ENCODE measurements at places on chromosomes 7 and 10. TPM values are rescaled to one million over a fixed set of nuclear protein-coding genes. Genes with fewer than 3 reads are reported as not detected.

- no peak for DNase-seq
Measured at GRCh38 chr7:37918526-37918925, 1.9 kb upstream of the SFRP4 start.

GRCh38 chr7:105887569-105888189, 11.3 kb upstream of the ATXN7L1 start:
- no peak for DNase-seq

GRCh38 chr10:131149586-131149985, 161.9 kb downstream of the TCERG1L start:
- DNase-seq: no peak

- DNase-seq: peak; percentile 56
Measured at GRCh38 chr7:621572-622285, 102.1 kb upstream of the PDGFA start.

DNA sequence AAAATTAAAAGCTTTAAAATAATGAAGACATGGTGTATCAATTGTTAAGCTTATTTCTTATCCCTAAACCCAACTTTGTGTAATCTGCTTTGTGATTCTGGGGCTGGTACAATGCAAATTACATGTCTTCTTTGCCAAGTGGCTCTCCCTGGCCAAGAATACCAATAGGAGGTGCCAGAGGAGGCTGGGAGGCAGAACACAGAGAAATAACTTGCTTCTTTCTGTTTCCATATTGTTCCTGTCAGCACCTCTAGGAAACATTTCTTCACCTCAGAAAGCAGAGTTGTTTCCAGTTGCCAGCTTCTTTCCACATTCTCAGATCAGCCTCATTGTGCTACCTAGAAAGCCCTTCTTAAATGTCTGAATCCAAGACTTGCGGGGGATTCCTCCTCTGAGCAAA, 174.4 kb downstream of the MDFIC start:
- DNase-seq: no peak

DNA sequence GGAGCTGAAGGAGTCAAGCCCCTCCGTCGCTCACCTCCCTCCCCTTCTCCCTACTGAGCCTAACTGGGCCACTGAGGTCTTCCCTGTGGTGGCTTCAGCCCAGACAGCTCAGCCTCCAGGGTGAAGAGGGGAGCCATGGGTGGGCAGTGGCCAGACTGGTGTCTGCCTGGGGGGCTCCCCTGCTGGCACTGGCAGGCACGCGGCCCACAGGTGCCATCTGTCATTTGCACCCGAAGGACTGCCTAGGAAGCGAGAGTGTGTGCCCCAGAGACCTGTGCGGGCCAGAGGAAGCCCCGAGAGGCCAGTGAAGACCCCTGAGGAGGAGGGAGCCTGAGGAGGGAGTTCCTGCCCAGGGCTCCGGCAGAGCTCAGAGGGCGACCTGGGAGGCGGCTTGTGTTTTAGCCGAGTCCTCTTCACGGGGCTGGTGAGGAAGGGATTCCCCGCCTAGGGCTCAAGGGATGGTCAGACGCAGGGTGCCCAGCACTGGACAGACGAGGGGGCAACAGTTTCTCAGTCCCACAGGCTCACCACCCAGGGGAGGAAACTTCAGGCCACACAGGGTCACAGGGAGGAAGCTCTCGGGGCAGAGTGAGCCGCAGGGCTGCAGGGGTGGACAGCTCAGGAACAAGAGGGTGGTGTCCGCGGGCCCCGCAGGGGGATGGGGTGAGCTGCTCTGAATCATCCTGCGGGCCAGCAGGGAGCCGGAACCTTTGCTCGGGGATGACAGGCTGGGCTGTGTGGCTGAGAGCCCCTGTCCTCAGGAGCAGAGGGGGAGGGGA, 76.2 kb upstream of the PPP2R2D start:
- DNase-seq: no peak

PPP1R17 gene
- not detected for total RNA-seq

- DNase-seq: no peak
Measured at GRCh38 chr7:95595746-95596197, 544 bp downstream of the PDK4 start.

DNA sequence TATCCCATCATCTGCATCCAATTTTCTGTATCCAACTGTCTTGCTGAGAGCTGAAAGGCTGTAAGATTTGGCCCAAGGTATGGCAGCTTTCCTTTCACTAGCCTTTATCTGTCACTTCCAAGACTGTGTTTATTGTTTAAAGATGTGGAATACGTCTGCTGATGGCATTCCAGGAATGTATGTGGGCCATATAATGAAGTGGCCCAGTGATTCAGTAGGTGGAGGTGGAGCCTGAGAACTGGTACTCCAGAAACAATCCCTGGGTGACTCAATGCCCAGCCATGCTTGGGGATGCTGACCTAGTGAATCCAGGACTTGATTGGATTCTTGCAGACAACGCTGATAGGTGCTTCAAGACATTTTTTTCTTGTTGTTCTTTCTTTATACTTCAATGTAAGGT, 13.5 kb downstream of the NEUROD6 start:
- peak; percentile 55 for DNase-seq

GRCh38 chr10:45197816-45198485, 117.5 kb downstream of the OR13A1 start:
- no peak for DNase-seq

ATP6V1F gene
- 129 TPM for total RNA-seq

EPC1 gene
- total RNA-seq: 148 TPM

DNA sequence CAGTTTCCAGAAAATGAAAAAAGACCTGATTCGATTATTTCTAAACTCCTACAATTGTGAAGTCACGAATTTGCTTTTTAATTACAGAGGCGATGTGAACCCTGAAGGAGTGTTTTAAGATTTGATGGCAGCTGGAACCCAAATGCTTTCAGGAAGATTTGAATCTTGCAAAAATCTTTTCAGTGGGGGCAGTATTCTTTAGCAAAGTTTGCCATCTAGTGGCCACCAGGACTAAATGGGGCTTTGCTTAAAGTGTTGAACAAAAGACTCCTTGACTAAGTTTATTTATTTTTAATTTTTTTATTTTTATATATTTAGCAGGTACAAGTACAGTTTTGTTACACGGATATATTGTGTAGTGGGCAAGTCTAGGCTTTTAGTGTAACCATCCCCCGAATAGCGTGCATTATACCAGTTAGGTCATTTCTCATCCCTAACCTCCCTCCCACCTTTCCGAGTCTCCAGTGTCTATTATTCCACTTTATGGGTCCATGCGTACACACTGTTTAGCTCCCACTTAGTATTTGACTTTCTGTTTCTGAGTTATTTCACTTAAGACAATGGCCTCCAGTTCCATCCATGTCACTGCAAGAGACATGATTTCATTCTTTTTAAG, 98.8 kb downstream of the CACNB2 start:
- DNase-seq: peak; percentile 46

GRCh38 chr7:110830778-110831177, 260.1 kb upstream of the LRRN3 start:
- no peak for DNase-seq

- DNase-seq: no peak
Measured at GRCh38 chr10:24707445-24707844, 16.2 kb downstream of the ARHGAP21 start.

- no peak for DNase-seq
Measured at GRCh38 chr10:124688889-124689670, 55.1 kb downstream of the FAM53B start.

GRCh38 chr7:3404501-3404900, 103.4 kb downstream of the SDK1 start:
- peak; percentile 74 for DNase-seq

DNA sequence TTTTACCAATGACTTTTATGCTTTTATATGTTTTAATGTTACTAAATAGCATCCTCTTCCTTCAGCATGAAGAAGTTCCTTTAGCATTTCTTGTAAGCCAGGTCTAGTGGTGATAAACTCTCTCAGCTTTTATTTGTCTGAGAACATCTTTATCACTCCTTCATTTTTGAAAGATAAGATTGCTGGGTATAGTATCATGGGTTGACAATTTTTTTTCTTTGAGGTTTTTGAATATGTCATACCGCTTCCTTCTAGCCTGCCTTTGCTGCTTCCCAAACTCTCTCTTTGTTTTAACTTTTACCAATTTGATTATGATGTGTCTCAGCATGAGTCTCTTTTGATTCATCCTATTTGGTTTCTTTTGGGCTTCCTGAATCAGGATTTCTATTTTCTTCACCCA, 108.2 kb upstream of the KAT6B start:
- DNase-seq: no peak

GRCh38 chr7:149720372-149721083, 52.9 kb downstream of the ZNF467 start:
- DNase-seq: no peak

DNA sequence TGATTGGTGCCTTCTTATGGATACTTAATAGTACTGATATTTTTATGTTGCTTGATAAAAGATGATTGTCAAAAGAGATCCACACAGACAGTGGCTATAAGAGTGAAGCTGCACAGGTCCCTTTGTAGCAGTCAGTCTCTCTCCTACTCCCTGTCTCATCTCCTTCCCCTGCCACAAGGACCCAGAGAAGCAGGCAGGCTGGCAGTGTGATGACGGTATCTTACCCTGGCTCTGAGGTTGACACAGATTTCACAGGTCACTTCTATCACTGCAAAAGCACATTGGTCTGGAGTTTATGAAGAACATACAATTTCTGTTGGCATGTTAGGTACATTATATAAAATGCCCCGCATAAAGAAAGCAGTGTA, 64.4 kb upstream of the AHR start:
- DNase-seq: peak; percentile 12

DNA sequence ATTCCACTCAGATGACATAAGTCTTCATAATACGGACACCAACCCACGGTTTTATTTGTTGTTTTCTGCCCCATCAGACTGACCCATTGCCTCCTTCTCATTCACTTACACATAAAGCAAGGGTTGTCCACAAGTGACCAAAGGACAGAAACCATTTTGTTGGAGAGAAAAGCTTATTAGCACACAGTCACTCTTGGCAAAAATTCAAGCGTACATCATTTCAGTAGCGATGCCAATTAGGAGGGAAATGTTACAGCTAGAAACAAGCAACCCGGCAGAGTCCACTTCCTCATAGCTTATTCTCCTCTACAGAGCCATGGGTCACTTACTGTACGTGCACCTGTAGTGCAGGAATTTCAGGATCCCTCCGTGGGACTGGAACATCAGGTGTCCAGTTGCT, 23.0 kb downstream of the ABLIM1 start:
- DNase-seq: peak; percentile 40

DNA sequence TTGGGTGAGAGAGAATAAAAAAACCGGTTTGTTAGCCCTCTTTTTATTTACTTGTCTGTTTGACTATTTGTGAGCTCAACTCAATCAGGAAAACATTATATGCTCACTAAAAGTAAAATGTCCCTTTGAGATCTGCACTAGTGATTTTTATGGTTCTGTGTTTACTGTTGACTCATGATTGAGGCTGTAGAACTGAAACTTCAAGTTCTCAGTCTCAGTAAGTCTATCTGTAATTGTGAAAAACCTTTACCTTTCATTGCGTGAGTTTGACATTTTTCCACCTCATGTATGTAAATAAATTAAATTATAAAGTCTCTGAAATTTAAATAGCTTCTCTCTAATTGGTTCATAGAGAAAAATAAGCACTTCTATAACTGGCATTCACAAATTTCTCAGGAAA, 17.0 kb upstream of the CASD1 start:
- DNase-seq: peak; percentile 79

GRCh38 chr10:78540355-78541076, 506.9 kb downstream of the RPS24 start:
- DNase-seq: peak; percentile 79

GRCh38 chr7:134878746-134879357, 99.4 kb downstream of the CALD1 start:
- no peak for DNase-seq

DNA sequence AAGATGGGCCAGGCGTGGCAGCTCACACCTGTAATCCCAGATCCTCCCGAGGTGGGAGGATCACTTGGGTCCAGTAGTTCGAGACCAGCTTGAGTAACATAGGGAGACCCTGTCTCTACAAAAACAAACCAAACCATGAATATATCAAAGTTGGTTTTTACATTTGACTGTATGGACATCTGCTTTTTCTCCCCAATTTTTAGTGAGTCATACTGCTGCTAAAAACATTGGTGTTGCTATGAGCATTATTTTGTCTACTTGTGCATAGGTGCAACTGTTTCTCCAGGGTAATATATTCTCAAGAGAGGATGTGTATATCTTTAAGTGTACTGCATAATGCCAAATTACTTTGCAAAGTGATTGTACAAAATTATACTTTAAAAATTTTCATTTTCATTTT, 769 bp upstream of the TMEM248 start:
- no peak for DNase-seq

Data from PC-3 (cell line).